Ureter (tissue), 1 donor: ENCODE measurements at places on chromosomes 12 and 14. TPM values are rescaled to one million over a fixed set of nuclear protein-coding genes. Genes with fewer than 3 reads are reported as not detected.

DNA sequence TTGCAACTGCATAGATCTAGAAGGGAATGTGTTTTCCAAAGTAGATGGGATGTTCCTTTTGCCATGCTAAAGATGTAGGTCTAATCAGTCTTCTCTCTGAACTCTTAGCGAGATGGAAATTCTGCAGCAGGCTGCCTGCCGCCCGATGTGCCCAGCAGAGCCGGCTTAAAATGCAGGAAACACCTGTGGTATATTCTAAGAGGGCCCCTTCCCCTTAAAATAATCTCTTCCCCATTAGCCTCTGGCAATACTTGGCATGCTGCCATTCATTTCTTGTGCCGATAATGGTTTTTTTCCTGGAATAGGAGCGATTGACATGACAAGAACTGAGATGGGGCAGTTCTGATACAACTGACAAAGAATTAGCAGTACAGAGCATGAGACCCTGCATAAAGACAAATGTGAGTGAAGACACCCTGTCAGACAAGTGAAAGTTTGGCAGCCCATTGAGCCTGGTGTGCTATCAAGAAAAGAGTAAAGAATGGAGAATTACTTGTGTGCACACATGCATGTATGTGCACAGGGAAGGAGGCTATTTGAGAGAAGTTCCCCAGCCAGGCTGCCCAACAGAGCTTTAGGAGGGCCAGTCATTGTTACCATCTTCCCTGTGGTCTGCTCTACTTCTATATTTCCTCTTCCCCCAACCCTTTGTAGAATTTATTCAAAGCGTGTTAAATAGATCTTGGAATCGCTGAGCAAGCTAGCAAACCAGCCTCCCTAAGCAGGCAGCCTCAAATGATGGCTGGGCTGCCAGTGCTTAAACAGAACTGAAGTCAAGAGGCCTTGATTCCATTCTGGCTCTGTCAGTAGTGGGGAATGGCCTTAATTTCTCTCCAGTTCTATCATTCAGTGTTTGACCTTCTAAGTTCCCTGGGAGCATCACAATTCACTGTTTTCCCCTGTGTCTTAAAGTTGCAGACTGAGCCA is 29.6 kb upstream of the NTF3 start:
- DNase-seq: no peak

DNA sequence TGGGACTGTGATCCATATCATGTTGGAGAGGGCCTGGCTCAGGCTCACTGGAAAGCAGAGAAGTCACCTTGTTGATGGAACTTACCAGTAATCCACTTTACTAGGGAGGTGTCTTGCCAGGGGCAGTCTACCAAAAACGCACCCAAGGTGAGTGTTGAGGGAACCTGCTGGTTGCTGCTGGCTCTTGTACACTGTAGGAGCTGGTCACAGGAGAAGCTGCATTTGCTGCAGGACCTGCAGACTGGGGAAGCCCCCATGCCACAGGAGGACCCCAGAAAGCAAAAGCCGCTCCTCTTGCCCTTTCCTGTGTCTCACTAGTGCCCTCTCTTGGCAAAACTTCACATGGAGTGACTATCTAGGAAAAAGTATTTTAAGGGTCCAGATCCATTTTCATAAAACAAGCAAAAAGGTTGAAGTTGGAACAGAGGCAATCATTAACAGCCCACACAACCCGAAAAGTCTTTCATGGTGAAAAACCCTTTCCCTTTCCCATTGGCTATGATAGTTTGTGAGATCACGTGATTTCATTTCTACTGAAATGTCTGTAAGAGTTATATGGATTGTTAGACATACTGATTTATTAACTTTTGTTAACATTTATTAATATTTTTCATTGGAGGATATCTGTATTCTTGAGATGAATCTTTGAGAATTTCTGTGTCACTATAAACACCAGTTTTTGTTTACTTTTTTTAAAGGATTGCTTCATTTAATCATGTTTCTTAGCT is 59.2 kb downstream of the RASSF8 start:
- no peak for DNase-seq

DNA sequence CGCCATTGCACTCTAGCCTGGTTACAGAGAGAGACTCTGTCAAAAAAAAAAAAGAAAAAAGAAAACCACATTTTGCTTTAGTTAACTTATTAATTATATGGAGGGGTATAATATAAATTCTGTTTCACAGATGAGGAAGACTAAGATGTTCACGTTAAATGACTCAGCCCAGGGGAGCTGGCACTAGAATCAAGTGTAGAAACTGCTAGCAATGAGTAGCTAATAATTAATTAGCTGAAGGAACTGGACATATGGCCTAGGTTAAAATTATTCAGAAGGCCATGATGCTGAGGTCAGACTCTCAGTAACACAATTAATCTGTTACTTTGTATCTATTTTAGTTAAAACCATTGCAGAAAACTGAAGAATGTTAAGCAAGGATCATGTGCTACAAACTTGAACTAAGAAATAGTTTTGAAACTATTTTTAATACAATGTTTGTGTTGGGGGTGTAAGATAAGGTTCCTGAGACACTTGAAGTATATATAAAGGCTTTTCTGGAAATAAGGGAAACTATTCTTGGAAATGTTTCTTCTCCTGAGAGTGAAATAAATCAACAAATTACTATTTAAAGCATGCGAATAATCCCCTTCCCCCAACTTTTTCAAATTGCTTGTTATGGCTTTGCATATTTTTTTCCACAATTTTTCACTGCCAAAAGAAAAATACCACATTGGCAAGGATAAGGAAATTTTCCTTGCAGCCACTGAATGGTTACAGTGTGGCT is 589.3 kb downstream of the SOX5 start:
- no peak for DNase-seq

DNA sequence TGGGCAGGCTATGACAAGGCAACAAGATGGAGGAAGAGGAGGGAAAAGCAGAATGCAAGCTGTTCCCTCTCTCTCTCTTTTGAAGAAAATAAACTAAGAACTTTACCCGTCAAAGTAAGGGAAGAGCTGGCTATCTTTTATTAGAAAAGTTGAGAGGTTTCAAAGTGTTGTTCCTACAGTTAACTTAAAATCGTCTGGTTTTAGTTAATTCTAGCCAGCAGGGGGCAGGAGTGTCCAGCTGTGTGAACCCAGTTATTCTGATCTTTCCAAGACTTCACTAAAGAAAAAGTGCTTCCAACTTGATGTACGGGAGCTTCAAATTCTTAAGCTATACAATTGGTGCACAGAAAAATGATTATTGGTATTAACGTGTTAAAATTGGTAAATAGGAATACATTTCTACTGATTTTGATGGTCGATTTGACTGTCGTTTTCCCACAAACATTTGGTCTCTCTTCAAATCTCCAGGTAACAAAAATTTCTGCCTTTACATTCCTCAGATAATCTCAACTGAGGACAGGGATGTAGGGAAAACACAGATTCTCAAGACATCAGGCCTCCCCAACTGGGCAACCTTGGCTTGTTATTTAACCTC is 28.4 kb upstream of the MON2 start:
- DNase-seq: no peak

- DNase-seq: no peak
These were observed 519 bp downstream of the MORN3 start for GRCh38 chr12:121668750-121669520.

GRCh38 chr12:38788106-38788505 is 117.3 kb downstream of the CPNE8 start:
- no peak for DNase-seq

GRCh38 chr12:56601503-56601902 is 28.6 kb downstream of the BAZ2A start:
- no peak for DNase-seq

- peak; percentile 24 for DNase-seq
These were observed 57.1 kb downstream of the ATP2A2 start for GRCh38 chr12:110337912-110338710.

DNA sequence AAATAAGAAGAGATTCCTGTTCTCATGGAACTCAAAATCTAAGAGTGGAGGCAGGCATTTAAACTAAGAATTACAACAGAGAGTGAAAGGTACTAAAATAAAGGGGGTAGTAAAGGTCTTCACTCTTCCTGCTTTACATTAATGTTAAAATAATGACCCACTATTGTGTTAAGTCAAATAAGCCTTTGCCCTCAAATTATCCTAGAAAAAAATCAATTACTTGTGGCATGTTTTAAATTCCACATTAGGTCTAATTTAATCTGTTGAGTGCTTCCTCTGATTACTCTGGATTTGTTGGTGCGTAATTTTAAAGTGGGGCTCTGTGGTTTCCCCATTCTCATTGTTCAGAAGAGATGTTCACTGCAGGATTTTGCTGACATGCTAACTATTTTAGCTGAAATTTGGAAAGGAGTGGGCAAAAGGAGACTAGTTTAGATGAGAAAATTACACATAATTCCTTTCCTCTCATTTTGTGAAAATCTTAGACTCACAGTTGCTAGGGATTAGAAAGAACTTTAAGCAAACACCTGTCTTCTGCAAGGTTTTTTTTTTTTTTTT is 35.5 kb downstream of the BTG1 start:
- no peak for DNase-seq

DNA sequence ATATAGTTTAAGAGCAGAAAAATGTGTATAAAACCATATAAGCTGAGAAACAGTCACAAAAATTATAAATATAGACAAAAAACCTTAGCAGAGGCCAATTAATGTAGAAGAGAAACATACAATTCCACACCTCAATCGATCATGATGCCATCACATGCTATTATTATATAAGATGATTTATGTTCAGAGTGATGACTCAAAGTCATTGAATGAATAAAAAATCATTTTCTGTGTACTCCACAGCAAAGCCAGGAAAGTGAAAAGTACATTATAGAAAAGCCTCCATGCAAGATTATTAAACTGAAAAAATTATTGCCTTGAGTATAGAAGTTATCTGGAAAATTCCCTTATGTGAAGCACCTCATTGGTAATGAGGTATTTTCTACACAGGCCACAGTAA is 229.2 kb upstream of the PPFIA2 start:
- no peak for DNase-seq

- DNase-seq: peak; percentile 50
These were observed at the start of gene AVPR1A for GRCh38 chr12:63150713-63151622. AVPR1A (minus strand) TSS chr12:63151201; CDS start chr12:63150836, 365 bp downstream.

DNA sequence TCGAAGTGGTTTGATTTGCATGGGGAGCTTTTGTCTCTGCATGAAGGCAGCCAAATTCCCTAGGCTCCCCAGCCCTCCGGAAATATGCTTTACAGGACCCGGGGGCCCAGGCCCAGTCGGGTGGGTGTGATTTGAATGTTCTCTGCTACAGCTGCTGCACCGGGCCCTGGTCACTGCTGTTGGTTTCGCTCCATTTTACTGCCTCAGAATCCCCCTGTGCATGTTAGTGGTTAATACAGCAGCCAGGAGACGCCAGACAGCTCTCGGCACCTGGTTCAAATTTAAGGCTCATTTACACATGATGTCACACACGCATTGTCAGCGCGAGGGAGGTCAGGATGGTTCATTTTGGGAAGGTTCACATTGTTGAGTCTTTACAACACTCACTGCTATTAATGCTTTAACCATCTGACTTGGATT is 99.6 kb downstream of the SLC38A6 start:
- DNase-seq: no peak

GRCh38 chr14:23025151-23025814 is 9.4 kb downstream of the PSMB5 start:
- DNase-seq: no peak

- DNase-seq: no peak
These were observed 172.9 kb upstream of the AVPR1A start for GRCh38 chr12:63323942-63324341.

GRCh38 chr12:34244608-34245007 is 222.3 kb downstream of the ALG10 start:
- DNase-seq: no peak

DNA sequence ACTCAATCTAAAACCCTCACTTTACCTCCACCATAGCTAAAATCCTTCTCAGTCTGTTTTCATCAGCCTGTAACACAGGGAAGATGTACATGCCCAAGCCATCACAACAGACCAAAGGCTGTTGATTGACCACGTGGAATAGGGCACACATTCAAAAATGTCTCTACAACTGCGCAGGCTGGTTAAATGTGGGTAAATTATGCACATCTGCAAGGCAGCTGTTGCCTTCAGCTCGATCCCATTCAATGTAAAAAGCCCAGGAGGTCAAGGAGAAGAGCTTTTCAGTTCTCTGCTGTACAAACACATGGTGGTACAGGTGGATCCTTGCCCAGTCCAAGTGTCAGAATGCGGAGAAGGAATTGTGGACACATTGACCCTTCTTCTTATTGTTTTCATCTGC is 354.0 kb downstream of the FLRT2 start:
- no peak for DNase-seq

GRCh38 chr14:23566778-23567185 is 809 bp downstream of the AP1G2 start:
- no peak for DNase-seq

DNA sequence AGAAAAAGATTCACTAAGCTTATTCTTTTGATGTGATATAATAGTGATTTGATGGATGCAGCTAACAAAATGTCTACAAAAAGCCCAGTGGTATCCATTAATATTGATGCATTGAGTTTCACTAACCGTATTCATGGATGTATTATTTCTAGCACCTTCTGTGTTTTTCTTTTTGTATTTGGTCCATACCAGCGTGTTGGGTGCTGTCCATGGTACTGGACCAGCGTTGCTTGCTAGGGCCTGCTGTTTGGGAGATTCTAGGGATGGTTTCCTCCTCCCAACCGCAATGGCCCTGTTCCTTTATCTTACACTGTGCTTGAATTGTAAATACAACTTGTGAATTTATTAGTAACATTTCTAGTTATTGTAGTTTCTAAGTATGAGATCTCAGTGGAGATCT is 31.7 kb downstream of the ANO4 start:
- peak; percentile 45 for DNase-seq

GRCh38 chr12:6664902-6665301 is 2.0 kb upstream of the ING4 start:
- DNase-seq: no peak

DNA sequence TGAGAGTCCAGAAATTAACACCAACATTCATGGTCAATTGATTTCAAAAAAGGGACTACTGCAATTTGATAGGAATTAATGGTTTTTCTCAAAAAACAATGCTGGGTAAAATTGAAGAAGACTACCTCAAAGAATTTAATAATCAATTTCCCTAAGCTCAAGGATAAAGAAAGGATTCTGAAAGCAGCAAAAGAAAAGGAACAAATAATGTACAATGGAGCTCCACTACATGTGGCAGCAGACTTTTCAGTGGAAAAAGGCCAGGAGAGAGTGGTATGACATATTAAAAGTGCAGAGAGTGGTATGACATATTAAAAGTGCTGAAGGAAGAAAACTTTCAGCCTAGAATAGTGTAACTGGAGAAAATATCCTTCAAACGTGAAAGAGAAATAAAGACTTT is 15.6 kb upstream of the TAS2R43 start:
- DNase-seq: no peak

BCL7A gene
- total RNA-seq: 14.8 TPM

MARCHF9 gene
- total RNA-seq: 12.1 TPM

KRT4 gene
- total RNA-seq: 0.81 TPM

TAS2R10 gene
- total RNA-seq: 0.62 TPM

KCNC2 gene
- not detected for total RNA-seq

ASB2 gene
- 35.1 TPM for total RNA-seq

CMKLR1 gene
- total RNA-seq: 5.2 TPM

PMCH gene
- total RNA-seq: not detected

SUSD6 gene
- 41.6 TPM for total RNA-seq

SLC16A7 gene
- 33.4 TPM for total RNA-seq

ARHGAP9 gene
- 10.0 TPM for total RNA-seq
